Natural killer cell (primary cell): ENCODE measurements at places on chromosomes 1 and 21.

- H3K27ac ChIP-seq = no peak overlapping the region
- no peaks in the 10 kb centered on the region for H3K27me3 ChIP-seq
- H3K4me3 ChIP-seq = no peak overlapping the region
- DNase-seq = no peak
- no peaks in the 10 kb centered on the region for H3K4me1 ChIP-seq
Observed at GRCh38 chr1:85623061-85623471, 42.5 kb downstream of the CCN1 start.

- no peak overlapping the region for H3K4me3 ChIP-seq
- H3K4me1 ChIP-seq = no peaks in the 10 kb centered on the region
- H3K36me3 ChIP-seq = no peaks in the 10 kb centered on the region
Observed at GRCh38 chr1:14605945-14606344, 7.5 kb downstream of the KAZN start.

DNA sequence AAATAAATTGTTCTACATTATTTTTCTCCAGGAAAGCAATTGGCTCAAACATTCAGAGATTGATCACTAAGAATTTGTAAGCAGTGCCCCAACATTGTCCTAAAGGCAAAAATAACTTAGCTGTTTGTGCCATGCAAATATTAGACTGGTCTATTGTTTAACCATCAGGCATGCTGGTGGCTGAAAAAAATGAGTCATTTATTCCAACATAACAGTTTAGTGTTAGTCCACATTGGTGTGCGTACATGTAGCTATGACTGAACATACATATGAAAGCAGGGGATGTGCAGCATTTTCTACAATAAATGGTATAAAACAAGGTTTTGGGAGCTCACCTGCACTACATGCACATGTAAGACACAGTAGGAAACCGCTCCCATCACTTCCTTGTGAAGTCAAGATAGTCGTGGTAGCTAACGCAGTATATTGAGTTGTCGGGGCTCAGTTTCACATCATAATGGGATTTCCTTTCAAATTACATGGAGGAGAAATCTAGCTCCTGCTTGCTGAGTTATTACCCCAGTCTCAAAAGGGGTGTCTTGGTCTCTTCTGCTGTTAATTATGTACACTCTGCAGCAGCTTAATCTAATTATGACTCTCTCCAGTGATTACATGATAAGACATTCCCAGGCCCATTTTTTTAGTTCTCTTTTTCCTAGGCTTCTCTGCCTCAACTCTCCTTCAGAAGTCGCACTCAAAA, 199.4 kb downstream of the LYPLAL1 start:
- no peak for DNase-seq
- no peaks in the 10 kb centered on the region for H3K36me3 ChIP-seq
- H3K27me3 ChIP-seq = no peaks in the 10 kb centered on the region
- H3K4me3 ChIP-seq = no peak overlapping the region

DNA sequence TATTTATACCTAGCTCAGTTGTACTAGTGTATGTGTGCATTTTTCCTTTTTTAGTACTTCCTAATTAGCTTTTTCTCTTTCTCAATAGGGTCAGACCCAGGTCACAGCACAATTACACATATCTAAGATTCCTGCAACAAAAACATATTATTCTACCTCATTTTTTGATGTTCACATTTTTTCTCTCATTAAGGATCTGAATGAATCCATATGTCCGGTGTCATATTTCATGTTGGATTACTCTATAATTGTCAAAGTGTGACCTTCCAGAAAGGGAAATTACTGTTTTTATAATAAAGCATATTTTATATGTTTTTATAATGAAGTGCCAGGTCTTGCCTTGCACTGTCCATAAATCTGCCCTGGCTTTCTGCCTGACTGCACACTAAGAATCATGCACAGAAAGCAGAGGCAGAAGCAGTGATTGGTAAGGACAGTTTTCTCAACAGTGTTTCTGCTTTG, 143.7 kb downstream of the KCNT2 start:
- H3K4me3 ChIP-seq = no peak overlapping the region
- H3K27me3 ChIP-seq = no peaks in the 10 kb centered on the region
- no peak overlapping the region for H3K27ac ChIP-seq
- H3K36me3 ChIP-seq = no peaks in the 10 kb centered on the region

- no peaks in the 10 kb centered on the region for H3K27me3 ChIP-seq
- H3K27ac ChIP-seq = no peak overlapping the region
- H3K36me3 ChIP-seq = no peaks in the 10 kb centered on the region
- no peak overlapping the region for H3K4me3 ChIP-seq
- no peaks in the 10 kb centered on the region for H3K4me1 ChIP-seq
Observed at GRCh38 chr21:28604946-28605537, 387.6 kb downstream of the LTN1 start.
